ENCODE measurements at places on chromosomes 12 and 14.

GRCh38 chr14:74712499-74713394, at the start of the genes AREL1 and FCF1:
TSS of gene AREL1 (minus strand) at chr14:74713080. CDS start at chr14:74685615, 27,465 bp downstream.
TSS of gene FCF1 (plus strand) at chr14:74713144. CDS start at chr14:74713198, 54 bp downstream.
- DNase-seq: no peak

DNA sequence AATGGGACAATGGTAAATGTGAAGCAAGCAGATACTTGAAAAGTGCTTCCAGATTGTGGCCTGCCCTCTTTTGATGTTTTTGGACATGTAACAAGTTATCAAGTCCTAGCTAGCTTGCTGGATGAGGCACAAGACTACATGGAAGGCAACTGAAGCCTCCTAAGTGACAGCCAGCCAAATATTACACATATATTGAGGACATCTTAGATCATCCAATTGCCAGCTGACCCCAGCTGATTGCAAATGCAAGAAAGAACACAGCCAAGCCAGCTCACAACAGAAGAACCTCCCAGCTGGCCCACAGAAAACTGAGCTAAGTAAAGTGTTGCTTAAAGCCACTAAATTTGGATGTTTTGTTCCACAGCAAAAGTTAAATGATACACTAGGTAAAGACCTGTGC, 156.9 kb downstream of the SRGAP1 start:
- no peak for DNase-seq

DNA sequence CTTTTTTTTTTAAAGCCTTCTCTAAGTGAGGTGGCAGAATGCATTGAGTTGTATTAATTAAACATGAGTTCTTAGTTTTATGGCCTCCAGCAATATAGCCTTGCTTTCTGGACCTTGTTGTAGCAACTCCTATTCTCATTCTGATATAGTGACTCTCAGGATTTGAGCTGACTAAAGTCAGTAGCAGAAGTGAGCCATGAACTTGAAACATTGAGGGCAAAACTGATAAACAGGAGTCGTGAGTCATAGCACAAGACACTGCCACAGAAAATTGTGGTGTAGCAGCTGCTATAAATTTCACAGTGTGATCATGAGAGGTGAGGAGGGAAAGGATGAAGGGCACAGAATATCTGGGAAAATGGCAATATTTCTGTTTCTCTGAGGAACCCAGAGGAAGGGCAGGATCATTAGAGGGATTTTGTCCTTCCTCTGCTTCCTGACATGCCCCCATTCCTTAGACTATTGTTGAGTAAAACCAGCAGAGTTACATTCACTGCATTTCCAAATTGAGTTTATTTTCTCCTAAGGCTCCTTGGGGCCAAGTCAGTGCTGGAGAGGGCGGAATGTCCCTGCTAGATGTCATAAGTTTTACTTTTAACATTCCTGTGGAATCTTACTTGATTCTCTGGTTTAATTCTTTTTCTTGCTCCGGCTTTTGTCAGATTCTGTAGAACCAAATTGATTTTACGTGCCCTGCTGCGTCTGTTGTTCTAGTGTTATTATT, 7.5 kb downstream of the KLRG1 start:
- DNase-seq: no peak

GRCh38 chr12:132583736-132584135, 26.6 kb downstream of the LRCOL1 start:
- DNase-seq: no peak
